ENCODE measurements at places on chromosomes 5 and 9.

DNA sequence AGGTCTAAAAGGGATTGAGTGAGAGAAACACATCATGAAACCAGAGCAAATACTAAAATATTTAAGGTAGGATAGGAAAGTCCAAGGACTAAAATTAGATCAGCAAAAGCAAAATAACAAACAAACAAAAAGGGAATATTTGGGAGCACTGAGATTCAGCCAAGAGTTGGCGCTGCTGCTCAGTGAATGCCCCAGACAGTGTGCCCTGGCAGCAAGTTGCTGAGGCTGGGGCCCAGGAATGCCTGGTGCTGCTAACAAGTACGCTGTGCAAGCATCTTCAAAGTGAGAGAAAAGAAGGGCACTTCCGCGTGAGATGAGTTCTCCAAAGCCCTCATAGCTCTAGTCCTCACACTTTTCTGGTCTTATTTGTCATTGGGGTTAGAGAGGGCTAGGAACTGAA lies 603.3 kb downstream of the EFNA5 start:
- DNase-seq: no peak

- no peak for DNase-seq
Observed at GRCh38 chr9:37179576-37179975, 59.2 kb downstream of the ZCCHC7 start.

GRCh38 chr5:143213851-143214363 lies 189.6 kb downstream of the NR3C1 start:
- DNase-seq: no peak

- no peak for DNase-seq
Observed at GRCh38 chr5:77086368-77086688, 757 bp downstream of the ZBED3 start.

DNA sequence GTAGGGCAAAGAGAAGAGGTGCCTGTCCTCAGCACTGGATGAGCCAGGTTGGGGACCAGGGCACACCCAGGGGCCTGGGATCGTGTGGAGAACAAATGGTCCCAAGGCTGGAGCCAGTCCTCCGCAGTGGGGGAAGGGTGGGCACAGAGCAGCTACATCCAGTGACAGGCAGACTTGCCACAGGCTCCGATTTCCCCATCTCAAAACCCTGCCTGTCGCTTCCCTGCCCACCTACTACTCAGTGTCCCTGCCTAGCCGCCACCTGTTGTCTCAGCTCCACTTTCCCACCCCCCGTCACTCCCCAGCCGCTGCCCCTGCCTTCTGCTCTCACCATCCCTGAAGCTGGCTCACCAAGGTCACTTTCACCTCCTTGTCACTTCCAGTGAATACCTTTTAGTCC lies 13.9 kb upstream of the ENHO start:
- DNase-seq: no peak

DNA sequence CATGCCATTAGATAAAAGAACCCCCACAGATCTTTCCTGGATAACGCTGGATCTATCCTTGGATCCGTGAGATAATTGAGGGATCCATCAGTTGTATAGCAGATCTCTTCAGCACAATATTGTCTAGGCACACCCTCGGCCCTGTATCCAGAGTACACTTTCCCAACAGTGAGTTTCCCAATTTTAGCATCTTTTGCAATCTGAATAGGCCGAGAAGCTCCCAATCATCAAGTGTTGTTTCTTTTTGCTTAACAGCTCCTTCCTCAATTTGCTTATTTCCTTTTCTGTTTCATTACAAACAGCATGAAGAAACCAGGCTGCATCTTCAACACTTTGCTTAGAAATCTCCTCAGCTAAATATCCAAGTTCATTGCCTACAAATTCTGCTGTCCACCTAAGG lies 4.4 kb upstream of the SPTLC1 start:
- DNase-seq: no peak

GRCh38 chr5:169778622-169779596 lies 141.8 kb downstream of the DOCK2 start:
- DNase-seq: no peak

GRCh38 chr5:32712481-32713360 lies 1.6 kb downstream of the NPR3 start:
- DNase-seq: no peak

DNA sequence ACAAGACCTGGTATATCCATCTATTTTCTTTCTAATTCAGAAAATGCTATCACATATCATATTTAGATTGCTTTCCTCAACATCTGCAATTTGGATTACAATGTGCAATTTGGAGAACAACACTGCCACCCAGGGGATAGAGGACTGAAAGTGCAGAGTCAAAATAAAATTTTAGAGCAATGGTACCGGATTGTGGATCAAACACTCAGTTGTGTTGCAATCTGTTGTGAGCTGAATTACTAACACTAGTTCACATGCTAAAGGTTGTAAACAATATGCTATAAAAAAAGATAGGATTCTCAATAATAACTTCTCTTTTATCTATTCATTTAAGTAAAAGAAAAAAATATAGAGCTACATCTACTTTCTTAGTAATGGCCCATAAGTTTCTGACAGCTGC lies 11.9 kb upstream of the SRFBP1 start:
- DNase-seq: no peak

DNA sequence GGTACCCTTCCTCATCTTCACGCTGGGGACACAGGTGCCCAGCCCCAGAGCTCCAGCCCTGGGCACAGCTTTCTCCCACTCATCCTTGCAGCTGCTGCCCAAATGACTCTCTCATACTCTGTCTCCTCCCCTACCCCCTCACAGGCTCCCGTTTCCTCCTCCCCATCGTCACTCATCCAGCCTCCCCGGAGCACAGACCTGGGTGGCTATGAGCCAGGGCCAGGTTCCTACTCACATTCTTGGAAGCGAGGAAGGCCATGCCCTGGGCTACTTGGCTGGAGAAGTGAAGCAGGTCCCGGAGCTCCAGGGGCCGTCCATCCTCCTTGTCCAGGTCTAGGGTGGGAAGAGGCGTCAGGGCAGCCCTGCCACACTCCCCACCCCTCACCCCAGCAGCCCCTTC lies 29.3 kb downstream of the CSF1R start:
- no peak for DNase-seq

DNA sequence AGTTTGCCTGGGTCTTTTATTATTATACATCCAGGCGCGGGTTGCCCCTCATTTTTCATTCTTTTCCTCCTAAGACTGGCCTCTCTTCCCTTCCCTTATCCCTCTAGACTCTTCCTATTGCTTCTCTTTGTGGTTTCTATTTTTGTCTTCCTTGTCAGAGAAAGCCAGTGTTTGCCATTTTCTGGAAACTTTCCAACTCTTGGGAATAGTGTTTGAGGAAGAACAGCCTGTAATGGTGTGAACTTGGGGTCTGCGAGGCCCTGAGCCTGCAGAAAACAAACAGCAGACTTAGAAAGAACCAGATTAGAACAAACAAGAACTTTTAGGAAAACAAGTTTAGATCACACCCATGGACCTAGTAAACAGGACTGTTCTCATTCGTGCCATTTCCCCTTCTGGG lies 15.5 kb downstream of the PRKACG start:
- no peak for DNase-seq

- no peak for DNase-seq
Observed at GRCh38 chr5:88886746-88887341, 3.9 kb upstream of the MEF2C start.

- DNase-seq: no peak
Observed at GRCh38 chr9:15304632-15305031, 2.4 kb downstream of the TTC39B start.

DNA sequence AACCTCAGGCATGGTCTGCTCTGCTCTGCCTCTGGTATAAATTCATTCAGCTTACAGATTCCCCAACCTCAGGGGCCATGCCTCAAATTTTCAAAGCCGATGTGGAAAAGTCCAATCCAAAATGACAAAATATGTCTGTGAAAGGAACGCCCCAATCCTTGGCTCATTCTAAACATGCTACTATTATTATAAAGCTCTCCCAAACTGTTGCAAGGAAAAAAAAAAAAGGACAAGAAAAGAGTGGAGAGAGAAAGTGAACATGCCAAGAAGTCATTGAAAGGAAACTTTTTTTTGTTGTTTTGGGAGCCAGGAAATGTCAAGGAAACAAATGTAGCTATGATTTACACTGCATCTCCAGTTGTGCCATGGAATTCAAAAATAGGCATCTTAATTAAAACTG lies 3.8 kb downstream of the COL23A1 start:
- no peak for DNase-seq

DNA sequence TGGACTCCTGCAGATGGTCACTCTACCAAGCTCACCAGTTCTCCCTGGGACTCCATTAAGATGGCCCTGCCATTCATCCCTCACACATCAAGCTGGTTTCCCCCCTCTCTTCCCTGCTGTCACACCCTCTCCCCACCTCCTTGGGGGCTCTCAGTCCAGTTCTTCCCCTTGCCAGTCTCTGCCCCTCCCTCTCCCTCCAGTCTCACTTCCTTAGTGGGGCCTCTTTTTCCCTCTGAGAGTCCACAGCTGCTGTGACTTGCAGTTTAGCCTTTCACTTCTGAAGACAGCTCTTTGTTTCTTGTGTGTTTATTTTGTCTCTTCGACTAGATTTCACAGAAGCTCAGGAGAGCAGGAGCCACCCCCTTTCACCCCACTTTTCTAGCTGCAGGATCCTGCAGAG lies 10.5 kb downstream of the DOCK2 start:
- DNase-seq: no peak

GRCh38 chr5:72847439-72847838 lies 31.0 kb downstream of the TNPO1 start:
- no peak for DNase-seq

GRCh38 chr5:157598350-157598936 lies 22.9 kb upstream of the ADAM19 start:
- DNase-seq: no peak

DNA sequence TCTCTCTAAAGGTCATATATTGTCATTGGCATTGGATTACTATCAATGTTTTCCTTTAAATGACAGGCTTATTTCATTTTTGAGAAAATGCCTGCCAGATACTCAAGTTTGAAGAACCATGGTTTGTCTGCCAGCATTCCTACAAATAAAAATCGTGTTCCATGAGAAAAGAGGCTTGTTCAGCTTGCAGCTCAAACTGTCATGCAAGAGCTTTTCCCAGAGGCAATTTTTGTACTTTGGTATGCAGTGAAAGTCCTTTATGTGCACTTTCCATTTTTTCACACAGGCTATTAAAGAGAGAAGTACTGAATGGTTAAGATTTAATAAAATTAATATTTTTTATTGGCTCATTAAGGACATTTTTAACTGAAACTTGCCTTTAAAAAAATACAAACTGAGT lies 110.4 kb downstream of the FBXO4 start:
- DNase-seq: no peak

DNA sequence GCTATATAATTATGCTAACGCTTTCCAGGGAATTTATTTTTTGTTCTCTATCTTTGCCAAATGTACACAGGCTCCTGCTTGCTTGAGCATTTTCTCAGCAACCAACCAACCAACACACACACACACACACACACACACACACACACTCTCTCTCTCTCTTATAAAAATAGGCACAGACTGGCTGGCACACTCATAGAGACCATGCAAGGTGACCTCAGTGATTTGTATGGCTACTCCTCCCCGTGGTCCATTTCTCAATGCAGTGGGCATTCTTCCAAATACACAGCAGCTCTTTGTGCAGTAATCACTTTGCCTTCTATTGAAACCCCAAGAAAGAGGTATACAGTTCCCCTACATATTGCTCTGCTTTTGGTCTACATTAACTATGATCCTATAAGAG lies 416.0 kb downstream of the MAN2A1 start:
- DNase-seq: no peak

DNA sequence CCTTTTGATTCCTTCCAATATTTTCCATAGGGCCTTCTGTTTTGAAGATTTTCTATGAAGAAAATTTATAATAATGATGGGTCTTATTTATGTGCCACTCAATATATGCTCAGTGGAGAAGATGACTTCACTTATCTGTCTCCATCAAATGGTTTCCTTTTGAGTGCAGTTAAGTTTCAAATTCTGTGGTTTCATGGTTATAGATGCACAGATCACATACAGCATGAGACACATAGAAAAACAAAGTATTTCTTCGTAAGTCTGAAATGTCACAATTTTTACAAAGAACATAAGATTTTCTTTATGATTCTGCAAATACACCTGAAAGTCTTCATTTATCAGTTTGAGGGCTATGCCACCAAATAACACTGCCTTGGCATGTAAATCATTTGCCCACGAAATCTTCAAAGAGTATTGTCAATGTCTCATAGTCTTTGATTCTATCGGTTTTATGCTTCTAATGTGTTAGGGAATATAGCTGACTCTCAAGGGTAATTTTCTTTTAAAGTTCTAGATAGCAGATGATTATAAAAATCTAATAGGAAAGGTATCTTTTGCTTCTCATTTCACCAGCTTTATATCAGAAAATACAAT lies 14.1 kb downstream of the CFAP95 start:
- DNase-seq: no peak

DNA sequence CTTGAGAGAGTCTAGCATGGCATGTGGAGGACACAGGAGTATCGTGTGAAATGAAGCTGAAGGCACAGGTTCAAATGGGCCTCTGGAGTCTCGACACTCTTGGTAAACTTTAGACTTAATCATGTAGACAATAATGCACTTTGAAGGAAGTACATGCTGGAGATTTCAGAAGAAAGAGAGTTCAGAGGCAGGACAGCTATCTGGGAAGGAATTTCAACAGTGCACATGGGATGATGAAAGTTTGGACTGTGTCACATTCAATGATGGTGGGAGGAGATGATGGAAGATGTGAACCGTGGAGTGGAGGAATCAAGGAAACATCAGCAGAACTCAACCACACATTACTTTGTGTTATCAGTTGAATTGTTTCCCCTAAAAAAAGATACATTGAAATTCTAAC lies 88.6 kb upstream of the PAPPA start:
- no peak for DNase-seq

GRCh38 chr5:2399096-2399495 lies 352.4 kb downstream of the IRX2 start:
- no peak for DNase-seq

GRCh38 chr9:88092797-88093331 lies 45.4 kb downstream of the SPATA31C2 start:
- DNase-seq: no peak

DNA sequence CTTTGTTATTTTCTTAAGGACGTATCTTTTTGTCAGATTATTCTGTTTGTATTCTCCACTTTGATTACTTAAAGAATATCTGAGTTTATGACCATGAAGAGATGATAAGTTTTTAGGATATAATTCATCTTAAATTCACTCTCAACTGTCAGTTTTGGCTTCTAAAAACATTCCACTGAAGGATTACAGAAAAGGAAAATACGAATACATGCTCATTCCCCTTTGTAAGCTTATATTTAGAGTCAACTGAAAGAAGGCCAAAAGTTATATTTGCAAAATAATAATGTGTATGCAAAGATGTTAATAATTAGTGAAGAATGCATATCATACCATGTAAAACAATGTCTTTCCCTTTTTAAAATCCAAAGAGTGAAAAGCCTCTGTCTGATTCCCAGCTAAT lies 52.5 kb downstream of the ZNF474 start:
- DNase-seq: no peak

- DNase-seq: no peak
Observed at GRCh38 chr5:94872526-94872925, 254.1 kb downstream of the SLF1 start.

GRCh38 chr5:33148076-33148513 lies 292.7 kb upstream of the TARS1 start:
- no peak for DNase-seq

GRCh38 chr5:100790170-100790665 lies 112.9 kb downstream of the ST8SIA4 start:
- DNase-seq: no peak

- no peak for DNase-seq
Observed at GRCh38 chr5:123582550-123583285, 70.7 kb downstream of the CSNK1G3 start.

Measured in esophagus squamous epithelium (tissue), 5 donors.